ENCODE measurements at places on chromosomes 2 and 18.

GRCh38 chr2:5070257-5070656 is 621.9 kb upstream of the SOX11 start:
- no peak for DNase-seq

DNA sequence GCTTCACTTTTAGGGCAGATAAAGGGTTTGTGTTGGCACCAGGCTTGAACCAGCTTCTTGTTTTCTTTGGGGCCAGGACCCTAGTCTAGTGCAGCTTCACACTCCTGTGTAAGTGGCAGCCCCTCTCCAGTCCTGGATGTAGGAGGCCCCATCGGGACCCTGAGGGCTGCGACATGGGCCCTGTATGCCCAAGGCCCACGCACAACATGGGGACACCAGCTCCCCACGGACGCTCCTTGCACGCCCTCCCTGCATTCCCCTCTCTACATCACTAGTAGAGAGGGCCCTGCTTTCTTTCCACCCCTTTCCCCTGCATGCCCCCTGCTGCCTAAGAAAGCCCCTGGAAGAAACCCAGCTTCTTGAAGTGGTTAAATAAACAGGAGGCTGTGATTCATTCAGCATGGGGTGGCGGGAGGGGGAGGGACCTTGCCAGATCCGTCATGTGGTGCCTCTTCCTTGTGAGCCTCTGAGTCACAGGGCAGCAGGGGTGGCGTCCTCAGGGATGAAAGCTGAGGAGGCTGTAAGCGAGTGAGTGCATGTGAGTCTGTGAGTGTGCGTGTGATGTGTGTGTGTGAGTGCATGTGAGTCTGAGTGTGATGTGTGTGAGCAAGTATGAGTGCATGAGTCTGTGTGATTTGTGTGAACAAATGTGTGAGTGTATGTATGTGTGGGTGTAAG is 42.5 kb downstream of the COPS8 start:
- DNase-seq, result no peak

- DNase-seq, result no peak
Measured at GRCh38 chr2:128301501-128301966, 17.1 kb downstream of the HS6ST1 start.

DNA sequence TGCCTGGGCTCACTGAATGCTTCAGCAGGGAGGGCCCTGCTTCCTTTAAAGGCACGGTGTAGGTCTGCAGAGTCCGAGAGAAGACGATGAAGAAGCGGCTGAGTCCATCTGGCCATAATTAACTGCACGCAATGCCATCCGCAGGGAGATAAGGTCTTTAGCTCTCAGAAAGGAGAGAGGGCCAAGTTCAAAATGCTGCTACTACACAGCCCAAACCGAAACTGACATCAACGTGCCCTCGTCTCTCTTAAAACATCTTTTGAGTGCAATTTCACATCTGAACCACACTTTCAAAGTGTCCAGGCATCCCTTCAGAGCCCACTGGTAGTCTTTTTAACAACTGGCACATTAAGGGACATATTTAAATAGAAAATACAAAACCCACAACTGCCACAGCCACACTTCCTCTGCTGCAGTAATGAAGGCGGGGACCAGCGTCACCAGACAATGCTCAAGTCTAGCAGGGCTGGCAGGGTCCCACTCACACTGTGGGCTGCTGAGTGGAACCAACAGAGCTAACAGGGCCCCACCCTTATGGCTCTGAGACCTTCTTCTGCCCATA is 35.8 kb downstream of the ST3GAL5 start:
- DNase-seq, result peak; percentile 65

DNA sequence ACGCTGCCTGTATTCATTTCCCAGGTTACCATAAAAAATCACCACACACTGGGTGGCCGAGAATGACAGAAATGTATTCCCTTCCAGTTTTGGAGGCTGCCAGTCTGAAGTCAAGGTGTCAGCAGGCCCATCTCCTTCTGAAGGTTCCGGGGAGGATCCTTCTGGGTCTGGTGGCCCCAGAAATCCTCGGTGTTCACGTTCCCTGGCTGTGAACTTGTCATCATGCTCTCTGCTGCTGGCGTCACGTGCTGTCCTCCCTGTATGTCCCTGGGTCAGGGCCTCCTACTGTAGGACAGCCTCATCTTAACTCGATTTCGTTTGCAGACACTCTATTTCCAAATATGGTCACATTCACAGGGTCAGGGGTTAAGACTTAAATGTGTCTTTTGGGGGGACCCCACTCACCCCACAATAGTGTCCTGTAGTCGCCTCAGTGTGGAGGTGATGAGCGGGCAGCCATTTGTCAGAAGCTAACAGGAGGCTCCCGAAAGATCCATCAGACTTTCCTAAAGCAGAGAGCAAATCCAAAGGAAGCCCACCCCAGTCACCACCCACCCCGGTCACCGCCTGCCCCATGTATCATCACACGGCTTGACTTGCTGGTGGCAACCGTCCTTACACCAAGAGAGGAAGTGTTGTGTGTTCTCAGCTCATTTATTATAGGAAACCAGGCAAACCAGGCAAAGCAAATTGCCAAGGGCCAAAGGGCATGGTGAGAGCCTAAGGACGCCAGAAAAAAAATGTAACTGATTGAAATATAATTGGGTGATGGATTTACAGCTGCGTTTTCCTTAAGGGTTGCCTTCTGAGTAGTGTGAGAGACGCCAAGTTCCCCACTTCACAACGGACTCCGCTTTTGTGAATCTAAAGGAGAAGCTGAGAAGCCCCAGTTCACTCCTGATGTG is 148.8 kb upstream of the ZNF236 start:
- no peak for DNase-seq

DNA sequence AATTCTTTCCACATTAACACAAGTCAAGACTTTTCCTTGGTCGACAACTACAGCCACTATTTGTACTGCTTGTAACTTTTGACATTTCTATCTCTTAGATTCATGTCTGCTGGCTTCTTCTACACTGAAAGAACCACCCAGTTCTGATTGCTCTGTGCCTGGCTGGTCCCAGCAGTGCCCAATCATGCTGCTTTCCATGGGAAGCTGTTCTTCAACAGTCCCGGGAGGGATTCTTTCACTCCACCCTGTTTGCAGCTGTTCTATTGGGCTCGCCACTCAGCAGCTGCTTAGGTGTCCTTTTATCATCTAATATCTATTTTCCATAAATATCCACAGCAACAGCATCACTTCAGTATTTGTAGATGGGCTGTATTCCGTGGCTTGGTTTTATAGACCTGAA is 471.1 kb upstream of the SMIM21 start:
- no peak for DNase-seq

DNA sequence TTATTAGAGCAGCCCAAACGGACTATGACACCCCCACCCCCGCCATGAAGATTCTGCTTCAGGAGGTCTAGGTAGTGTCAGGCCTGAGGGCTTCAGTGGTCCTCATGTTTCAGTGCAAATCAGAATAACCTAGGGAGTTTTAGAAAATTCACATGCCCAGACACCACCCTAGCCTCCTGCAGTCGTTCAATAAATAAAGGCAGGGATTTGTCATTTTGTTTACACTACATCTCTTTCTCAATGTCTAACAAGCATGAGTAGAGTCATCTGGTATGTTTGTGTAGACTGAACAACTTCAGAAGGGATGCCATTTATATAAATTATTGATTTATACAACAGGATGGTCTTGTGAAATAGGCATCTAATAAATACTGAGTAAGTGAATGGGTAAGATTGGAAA is 112.1 kb upstream of the SERPINE2 start:
- DNase-seq, result no peak

DNA sequence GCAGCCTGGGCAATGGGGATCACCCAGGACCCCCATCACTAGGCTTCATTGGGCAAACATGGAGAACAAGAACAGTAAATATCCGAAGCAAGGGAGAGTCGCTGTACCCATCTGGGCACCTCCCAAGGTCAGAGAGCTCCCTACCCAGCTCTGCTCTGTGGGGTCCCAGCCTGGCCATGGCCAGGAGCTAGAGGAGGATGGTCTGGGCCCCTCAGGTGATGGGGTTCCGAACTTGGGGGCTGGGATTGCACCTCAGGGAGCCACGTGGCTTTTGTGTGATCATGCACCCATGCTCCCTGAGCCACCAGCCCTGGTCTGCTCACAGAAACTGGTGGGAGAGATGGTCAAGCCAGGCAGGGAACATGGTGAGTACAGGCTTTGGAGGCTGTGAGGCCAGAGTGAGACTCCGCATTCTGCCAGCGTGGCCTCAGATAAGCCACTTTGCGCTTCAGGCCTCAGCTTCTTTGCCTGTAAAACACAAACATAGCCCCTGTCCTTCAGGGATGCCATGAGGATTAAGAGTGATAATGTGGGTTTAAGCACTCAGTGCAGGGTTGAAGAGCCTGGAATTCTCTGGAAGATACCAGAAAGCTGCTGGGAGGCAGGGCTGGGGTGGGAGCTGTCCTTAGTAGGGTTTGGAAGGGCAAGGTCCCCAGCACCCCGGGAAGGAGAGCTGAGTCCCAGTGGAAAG is 3.0 kb upstream of the NMUR1 start:
- no peak for DNase-seq

DNA sequence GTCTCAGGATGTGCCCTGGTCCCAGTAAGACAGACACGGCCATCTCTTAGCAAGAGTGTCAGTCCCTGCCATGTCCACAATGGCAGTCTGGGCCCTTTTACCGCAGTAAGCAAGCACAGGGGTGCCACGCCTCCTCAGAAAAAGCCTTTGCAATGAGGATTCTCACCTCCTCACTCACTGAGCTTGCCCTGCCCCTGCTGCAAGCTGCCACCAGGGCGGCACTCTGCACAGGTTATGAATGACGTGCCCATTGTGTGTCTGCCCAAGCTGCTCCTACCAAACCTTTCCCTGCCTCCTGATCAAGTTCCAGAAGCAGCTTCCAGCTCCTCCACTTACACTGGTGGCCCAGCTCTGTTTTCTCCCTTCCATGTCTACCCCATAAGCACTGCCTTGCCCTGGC is 23.3 kb downstream of the ERCC3 start:
- DNase-seq, result no peak

DNA sequence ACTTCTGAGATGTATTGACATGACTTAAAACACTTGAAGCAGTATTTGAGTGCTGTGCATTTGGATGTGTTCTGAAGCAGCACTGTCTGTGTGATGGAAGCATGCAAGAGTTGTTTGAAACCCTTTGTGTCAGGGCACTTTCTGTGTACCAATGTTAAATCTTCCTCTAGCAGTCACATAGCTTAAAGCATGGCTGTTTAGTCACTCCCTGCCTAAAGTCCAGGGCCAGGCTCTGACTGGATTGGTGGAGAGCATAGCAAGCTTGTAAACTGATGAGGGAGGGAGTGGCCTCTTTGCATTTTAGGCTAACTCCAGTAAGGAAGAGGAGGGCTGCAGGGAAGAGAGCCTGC is 73.5 kb downstream of the MYO1B start:
- DNase-seq, result no peak

- DNase-seq, result no peak
Measured at GRCh38 chr2:85409845-85410583, at the start of gene CAPG. Gene CAPG, minus strand, starts transcription at chr2:85410366. Its CDS starts 8,221 bp downstream, at chr2:85402145.

- DNase-seq, result no peak
Measured at GRCh38 chr2:45882707-45883602, 231.5 kb downstream of the PRKCE start.

DNA sequence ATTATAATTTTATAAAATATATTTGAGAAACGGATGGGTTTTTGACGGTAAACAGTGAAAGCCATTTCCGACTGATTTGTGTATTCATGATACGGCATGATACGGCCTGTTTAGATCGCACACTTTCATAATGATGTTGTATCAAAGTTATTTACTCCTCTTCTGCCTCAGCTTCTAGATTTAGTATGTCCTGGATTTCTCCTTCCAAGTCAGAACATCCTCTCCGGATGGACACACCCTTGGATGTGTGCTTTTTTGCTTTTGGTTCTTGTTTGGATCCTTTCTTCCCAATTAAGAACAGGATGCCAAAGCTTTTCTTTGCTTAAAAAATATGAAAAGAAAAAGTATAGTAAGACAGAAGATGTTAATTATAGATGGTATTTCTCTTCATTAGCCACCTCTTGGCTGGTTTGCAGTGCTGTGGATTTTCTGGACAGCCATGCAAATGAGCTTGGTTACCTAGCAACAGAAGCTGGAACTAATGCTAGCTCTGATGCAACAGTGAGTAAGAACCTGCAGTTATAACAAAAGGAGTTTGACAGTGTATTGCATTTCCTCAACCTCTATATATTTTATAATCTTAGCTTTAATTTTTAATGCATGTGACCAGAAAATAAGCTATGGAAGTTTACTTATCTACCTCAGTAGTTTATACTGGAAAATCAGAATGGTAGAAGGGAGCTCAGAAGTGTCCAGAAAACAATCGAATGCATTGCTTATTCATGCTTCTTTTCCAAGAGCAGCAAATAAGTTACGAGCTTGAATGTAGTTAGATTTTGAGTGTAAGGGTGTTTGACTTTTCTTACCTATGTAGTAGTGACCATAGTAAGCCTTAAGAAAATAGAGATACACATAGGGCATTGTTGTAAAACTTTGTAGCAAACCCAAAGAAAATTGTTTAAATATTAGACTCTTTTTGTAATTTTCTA is 27.9 kb downstream of the RMND5A start:
- DNase-seq, result no peak

- no peak for DNase-seq
Measured at GRCh38 chr2:67145851-67146250, 251.3 kb upstream of the ETAA1 start.

DNA sequence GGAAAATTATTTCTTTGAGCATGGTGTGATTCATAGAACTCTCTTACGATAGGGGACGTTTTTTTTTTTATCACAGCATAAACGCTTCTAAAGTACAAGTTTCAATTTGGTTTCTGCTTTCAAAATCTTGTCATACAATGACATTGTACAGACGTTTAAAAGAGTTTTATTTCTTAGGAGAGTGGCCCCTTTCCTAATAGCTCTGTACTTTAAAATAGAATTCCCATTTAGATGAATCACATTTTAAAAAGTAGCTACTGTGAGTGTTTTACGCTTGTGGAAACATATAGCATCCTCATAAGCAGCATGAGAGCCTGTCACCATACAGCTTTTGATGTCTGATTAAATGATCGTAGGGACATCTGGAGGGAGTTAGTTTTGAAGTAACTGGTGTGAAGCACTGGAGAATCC is 510.9 kb downstream of the PARD3B start:
- no peak for DNase-seq

DNA sequence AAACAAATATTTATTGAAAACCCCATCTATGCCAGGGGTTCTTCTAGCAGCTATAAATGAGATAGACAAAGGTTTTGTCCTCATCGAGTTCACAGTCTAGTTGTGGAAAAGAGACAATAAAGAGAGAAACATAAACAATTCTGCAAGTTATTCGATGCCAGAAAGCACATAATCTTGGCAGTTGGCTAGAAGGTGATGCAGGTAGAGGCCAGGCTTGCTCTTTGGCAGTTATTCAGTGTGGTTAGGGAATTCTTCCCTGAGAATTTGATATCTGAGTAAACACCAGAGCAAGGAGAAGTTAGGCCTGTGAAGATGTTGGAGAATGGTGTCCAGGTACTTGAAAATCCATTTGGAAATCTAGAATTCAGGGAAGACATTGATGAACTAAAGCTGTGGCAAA is 547.4 kb downstream of the SLC4A3 start:
- no peak for DNase-seq

GRCh38 chr18:48892146-48892855 is 58.5 kb downstream of the SMAD7 start:
- no peak for DNase-seq

DNA sequence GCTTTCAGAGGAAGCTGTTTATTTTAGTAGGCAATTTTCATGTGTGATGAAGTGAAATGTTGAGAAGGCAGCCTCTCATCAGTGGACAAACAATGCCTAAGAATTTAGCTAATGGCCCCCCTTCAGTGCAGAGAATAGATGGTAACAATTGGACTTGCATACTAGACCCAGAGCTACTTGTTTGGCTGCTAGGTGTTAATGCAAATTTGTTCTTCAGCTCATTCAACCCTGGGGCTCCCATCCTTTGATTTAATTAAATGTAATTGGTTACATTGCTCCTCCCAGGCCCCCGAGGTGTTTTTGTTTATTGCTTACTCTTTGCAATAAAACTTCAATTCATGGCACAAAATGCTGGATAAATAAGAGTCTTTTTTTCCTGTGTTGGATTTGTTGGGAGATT is 68.6 kb downstream of the CAMKMT start:
- no peak for DNase-seq

Data from effector CD4-positive, alpha-beta T cell (primary cell).